ENCODE measurements at places on chromosomes 3 and 15. TPM values are rescaled to one million over a fixed set of nuclear protein-coding genes. Genes with fewer than 3 reads are reported as not detected.

DNA sequence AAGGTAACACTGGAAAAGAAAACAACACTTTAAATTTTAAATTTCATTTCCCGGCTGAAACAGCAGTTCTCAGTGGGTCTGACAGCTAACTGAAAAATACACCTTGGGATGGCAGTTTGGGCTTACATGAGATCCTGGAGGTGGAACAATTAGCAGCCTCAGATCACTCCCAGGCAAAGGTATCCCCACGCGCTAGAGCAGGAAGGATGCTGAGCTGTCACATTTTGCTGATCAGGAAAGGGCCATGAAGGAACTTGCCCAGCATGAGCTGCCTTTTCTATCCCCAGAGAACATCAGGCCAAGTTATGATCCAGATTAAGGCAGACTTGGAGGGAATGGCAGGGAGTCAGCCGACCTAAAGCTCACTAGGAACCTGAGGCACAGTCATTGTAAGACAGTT lies 204.8 kb upstream of the SLC2A2 start:
- H3K36me3 ChIP-seq: peaks cover 47% of the 10 kb centered on the region
- no peak overlapping the region for H3K4me3 ChIP-seq
- H3K27me3 ChIP-seq: no peaks in the 10 kb centered on the region
- no peak overlapping the region for H3K27ac ChIP-seq
- DNase-seq: no peak

- no peaks in the 10 kb centered on the region for H3K36me3 ChIP-seq
- DNase-seq: no peak
- no peak overlapping the region for H3K4me3 ChIP-seq
- no peak overlapping the region for H3K27ac ChIP-seq
These were observed 610.8 kb downstream of the NTRK3 start for GRCh38 chr15:87645723-87646122.

DNA sequence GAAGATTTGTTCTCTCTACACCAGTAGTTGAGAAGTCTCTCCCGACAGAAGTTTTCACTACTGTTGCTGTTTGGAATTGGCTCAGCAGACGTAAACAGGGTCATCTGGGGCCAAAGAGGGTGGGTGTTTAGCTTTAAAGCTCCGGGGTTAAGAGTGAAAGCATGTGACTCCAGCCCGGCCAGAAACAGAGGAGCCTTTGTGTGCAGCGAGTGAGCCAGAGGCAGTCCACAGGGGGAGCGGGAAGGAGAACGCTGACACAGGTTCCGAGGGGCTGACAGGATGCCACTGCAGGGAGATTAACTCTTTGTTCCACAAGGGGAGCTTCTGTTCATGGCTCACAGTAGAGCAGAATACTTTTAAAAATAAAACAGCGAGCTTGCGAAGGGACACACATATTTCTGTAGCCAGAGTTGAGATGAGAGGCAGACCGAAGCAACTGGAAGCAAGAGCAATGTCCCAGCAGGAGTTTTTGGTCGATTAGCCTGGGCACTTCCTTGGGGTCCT lies 26.9 kb downstream of the BMF start:
- no peak overlapping the region for H3K27ac ChIP-seq
- H3K27me3 ChIP-seq: peaks cover 64% of the 10 kb centered on the region
- H3K4me1 ChIP-seq: peaks cover 29% of the 10 kb centered on the region

- DNase-seq: no peak
- H3K36me3 ChIP-seq: peaks cover 58% of the 10 kb centered on the region
- no peak overlapping the region for H3K4me3 ChIP-seq
- peak overlapping the region; percentile 31 for H3K27ac ChIP-seq
- no peaks in the 10 kb centered on the region for H3K27me3 ChIP-seq
These were observed 3.9 kb downstream of the EPM2AIP1 start for GRCh38 chr3:36989005-36989404.

DNA sequence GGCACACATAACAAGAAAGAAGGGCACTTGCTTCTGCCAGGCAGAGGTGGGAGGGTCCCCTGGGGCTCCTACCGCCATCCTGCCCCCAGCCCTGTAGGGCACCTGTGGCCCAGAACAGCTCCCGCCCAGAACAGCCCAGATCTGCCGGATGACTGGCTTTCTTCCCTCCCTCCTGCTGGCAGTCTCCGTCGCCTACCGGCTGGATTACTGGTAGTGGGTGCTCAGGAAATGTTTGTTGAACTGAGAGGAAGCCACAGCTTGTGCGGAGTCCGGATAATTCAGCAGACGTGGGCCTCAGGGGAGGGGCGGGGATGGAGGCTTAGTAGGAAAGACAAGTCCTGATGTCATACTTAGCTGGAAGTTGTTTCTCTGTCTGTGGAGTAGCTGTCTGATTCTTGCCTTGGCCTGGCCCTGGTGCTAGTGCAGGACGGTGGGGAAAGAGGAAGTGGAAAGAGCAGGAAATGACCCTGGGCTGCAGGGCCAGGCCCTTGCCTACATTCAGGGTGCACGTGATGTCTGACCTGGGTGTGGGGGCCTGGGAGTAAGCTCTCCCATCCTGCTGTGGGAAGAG lies 6.7 kb downstream of the CCDC9B start:
- no peaks in the 10 kb centered on the region for H3K36me3 ChIP-seq
- no peak for DNase-seq
- no peak overlapping the region for H3K4me3 ChIP-seq
- peaks cover 28% of the 10 kb centered on the region for H3K4me1 ChIP-seq
- peak overlapping the region; percentile 60 for H3K27ac ChIP-seq

DNA sequence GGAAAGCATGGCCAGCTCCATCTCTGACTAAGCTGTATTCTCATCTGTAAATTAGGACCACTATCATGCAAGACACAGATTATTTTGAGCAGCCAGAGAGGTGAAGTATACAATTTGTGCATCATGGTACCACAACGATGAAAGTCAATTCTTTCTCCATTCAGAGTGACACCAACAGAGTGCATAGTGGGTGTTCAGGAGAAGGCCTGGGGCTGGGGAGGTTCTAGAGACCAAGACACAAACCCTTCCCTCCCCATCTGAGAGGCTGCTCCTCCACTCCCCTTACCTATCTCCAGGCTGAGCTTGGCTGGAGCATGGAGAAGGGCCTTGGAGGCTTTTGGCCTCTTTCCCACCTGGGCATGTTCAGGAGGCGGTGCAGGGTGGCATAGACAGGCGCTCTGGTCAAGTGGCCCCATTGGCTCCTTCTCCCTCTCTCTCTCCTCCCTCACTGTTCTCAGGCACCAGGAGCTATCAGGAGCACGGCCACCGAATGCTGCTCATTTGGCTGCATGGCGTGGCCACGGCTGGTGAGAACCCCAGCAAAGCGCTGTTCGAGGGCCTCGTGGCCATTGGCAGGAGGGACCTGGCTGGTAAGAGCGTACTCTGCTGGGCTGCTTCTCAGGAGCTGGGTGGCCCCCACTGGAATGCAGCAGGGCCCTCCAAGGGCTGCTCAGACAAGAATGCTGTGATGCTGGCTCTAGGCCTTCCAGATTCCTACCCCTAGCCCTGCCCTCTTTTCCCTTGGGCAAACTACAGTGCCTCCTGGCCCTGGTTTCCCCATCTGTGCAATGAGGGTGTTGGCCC lies 37.9 kb downstream of the ANKDD1A start:
- no peaks in the 10 kb centered on the region for H3K27me3 ChIP-seq
- DNase-seq: no peak
- no peak overlapping the region for H3K4me3 ChIP-seq
- no peak overlapping the region for H3K27ac ChIP-seq
- no peaks in the 10 kb centered on the region for H3K36me3 ChIP-seq

GRCh38 chr3:105837143-105837740 lies 31.6 kb downstream of the CBLB start:
- H3K4me3 ChIP-seq: peak overlapping the region; percentile 55
- H3K27ac ChIP-seq: peak overlapping the region; percentile 72
- peaks cover 56% of the 10 kb centered on the region for H3K36me3 ChIP-seq
- no peak for DNase-seq

GRCh38 chr15:36947035-36947719 lies 153.2 kb downstream of the MEIS2 start:
- H3K36me3 ChIP-seq: no peaks in the 10 kb centered on the region
- H3K4me1 ChIP-seq: no peaks in the 10 kb centered on the region

The HHLA2 gene
- total RNA-seq: 9.5 TPM

The ANKRD28 gene
- 56.5 TPM for total RNA-seq

The PPP1R14D gene
- total RNA-seq: not detected

The NEO1 gene
- total RNA-seq: 7.6 TPM

The PCNP gene
- total RNA-seq: 172 TPM
